ENCODE measurements at places on chromosomes 13 and 19.

GRCh38 chr19:10228920-10229319 is 2.2 kb downstream of the S1PR2 start:
- peak; percentile 57 for DNase-seq

DNA sequence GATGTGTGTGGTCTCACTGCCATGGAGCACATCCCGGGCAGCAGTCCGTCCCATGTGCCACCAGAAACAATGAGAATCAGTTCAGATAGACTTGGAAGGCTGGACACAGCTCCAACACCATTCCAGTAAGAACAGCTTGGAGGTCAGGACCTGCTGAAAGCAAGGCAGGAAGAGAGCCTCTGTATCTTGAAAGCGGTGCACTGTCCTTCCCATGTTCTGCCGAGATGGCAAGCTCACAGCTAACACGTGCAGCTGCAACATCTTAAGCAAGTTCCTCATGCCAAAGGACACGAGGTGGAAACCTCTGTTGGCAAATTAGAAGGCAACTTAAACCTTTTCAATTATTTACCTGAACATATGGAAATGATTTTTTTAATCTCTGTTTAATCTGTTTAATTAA is 175.4 kb downstream of the DLEU7 start:
- no peak for DNase-seq

GRCh38 chr13:36158611-36159010 is 27.4 kb upstream of the DCLK1 start:
- no peak for DNase-seq

GRCh38 chr19:33000510-33000909 is 28.5 kb downstream of the FAAP24 start:
- DNase-seq: peak; percentile 62

DNA sequence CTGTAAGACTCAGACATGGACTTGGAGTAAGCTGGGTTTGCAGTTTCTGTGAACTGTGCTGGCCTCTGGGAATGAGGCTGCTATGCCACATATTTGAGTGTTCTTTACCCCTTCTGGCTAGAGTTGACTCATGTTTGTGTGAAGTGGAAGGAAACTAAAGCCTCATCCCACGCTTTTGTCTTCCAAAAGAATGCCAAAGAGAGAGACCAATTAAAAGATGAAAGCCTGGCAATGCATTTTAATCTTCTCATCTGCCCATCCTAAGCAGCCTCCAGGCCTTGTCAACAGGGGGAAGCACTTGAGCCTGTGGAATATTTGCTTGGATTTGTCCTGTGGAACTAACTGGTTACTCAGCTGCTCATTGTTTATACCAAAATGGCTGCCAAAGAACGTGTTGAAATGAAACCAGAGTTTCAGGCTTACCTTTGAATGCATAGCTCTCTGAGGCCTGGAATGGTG is 49.1 kb downstream of the LMO7 start:
- DNase-seq: no peak

DNA sequence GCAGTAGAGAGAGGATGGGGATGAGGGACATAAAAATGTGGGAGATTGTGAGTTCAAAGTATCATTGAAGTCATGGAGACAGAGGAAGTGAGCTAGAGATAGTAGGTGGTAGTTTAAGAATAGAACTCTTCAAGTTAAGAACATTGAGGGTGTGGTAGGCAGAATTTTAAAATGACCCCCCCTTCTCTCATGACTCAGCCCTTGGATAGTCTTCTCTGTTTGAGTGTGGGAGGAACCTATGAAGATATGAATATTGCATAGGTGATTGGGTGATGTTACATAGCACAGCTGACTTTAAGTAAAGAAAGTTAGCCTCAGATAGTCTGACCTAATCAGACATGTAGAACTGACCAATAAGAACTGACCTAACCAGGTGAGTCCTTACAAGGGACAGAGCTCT is 418.6 kb downstream of the FOXO1 start:
- no peak for DNase-seq

- no peak for DNase-seq
These were observed 2.1 kb upstream of the GPC6 start for GRCh38 chr13:93224535-93224934.

DNA sequence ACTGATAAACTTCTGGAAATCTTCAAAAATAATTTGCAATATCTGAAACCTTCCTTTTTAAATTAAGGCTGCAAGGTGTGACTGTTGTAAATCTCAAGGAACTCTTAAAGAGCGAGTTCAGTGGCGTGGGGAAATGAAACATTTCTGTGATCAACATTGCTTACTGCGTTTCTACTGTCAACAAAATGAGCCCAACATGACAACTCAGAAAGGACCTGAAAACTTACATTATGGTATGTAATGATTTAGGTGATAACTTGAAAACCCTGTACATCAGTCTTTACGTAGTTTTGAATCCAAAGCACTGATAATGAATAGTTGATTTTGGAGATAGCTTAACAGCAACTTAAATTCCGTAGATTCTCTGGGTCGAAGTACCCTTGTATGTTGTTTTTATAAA is 92.8 kb downstream of the ZMYM2 start:
- DNase-seq: no peak

DNA sequence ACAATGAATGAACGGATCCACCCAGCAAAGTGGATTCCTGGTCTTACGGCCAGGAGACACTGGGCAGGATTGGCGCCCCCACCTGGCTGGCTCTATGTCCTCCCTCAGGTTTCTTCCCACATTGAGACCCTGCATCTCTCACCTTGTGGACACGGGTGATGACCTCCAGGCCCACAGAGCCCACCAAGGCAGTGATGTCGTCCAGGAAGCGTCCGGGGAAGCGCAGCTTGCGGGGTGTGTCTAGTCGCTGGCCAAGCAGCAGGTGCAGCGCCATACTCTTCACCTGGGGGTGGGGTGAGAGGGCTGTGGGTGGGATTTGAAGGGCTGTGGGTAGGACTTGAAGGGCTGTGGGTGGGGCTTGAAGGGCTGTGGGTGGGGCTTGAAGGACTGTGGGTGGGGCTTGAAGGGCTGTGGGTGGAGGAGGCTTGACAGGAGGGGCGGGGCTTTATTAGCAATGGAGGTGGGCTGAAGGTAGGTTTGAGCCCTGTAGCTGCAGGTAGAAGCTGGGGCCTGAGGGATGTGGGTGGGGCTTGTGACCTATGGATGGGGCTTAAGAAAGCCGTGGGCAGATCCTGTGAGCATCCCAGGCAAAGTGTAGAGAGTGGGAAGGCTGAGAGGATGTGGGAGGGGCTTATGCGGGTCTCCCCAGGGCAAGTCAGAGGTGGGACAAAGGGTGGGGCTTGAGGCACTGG is 12.1 kb upstream of the ANGPTL8 start:
- no peak for DNase-seq

GRCh38 chr13:99507054-99507453 is 5.8 kb downstream of the TM9SF2 start:
- no peak for DNase-seq

DNA sequence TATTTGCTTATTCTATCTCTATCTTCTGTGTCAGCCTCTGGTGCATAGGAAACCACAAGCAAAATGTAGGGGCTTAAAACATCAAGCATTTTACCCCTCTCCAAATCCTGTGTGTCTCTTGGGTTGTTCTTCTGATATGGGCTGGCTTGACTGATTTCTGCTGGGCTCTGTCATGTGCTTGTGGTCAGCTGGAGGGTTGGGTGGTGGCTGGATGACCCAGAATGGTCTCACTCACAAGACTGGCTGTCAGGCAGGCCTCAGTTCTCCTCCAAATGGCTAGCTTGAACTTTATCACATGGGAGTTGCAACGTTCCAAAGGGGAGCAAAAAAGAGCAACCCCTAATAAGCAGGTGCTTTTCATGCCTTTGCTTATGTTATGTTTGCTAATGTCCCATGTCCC is 9.6 kb upstream of the LYPD5 start:
- no peak for DNase-seq

DNA sequence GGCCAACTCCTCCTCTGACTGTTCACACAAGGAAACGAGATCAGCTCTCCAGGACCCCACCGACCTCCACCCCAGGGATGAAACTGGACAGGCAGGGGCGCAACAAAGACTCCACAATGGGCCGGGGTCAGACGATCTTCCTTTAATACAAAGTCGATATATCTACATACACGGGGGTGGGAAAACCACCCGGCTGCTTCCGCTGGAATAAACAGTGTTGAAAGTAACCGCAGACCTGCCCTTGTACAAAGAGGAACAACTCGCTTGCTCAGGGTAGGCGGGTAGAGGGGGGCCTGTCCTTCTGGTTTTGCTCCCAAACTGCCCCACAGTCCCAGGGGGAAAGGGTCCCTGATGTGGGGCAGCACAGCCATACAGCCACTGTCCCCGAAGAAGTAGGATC is 135.2 kb downstream of the PTPRS start:
- DNase-seq: peak; percentile 20

DNA sequence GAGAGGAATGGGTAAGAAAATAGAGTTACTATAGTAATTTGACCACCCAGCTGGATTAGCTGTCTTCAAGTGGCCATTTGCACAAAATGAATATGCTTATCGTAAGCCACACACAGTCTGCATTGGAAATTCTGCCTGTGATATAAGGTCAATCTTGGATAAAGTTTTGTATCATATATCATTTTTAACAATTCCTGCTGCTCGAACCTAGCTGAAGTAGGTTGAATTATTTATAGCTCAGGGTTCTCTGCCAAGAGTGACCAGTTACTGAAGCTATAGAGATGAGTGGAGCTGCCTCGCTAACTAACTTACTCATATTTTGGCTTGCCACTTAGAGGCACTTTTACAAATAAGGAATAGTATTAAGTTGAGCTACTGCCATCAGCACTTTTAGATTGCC is 220.9 kb downstream of the RGCC start:
- no peak for DNase-seq

GRCh38 chr13:43264458-43264857 is 241.1 kb downstream of the DNAJC15 start:
- DNase-seq: no peak

DNA sequence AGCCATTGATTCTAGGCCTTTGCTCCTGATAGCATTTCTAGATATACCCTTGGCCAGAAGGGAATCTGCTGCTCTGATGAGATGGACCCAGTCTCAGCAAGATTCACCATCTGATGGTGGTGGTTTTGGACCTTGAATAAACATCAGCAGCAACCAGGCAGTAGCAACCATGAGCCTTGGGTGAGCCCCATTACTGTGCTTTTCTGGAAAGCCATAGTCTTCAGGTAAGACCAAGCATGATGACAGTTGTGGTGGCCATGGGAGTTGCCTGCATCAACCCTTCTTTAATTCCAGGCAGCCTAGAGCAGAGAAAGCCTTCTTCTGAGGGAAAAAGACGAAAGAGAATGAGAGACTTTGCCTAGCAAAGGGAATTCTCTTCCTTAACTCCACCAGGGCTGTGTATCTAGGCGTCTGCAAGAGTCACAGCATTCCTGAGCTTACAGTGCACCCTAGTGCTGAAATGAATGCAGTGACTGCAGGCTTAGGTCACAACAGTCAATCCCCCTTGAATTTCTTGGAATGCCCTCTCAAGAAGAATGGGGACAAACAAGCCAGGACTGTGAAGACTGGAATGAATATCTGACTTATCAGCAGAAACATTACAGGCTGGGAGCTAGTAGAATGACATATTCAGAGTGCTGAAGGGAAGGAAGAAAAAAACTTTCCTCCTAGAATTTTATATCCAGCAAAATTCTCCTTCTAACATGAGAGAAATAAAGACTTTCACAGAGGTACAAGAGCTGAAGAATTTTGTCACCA is 942.4 kb upstream of the PCDH20 start:
- DNase-seq: no peak

DNA sequence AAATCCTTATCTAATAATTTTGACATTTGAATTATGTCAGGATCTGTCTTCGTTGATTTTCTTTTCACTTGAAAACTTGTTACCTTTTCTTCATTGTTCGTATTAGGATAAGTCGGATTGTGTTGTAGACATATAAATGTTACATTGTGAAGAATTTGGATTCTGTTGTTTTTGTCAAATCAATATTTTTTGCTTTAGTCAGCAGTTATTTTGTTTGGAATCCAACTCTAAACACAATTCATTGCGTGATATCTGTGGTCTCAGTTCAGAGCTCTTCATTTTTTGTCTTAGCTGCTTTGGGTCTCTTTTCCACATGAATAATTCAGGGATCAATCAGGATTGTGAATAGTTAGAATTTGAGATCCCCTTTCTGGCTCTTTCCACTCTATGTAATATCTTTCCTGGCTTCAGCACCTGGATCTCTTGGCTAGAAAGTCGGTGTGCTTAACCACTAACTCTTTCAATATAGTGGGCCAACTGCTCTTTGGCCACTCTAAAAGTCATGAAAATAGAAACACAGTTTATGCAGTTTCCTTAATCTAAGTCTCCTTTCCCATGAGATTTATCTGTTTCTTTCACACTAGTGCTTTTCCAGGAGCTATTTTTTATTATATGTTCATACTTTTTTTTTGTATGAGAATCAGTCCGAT is 2494.2 kb upstream of the PCDH20 start:
- no peak for DNase-seq

- no peak for DNase-seq
These were observed 120.6 kb downstream of the IRS2 start for GRCh38 chr13:109665781-109666249.

GRCh38 chr19:39832341-39833083 is 1.4 kb downstream of the DYRK1B start:
- DNase-seq: no peak

DNA sequence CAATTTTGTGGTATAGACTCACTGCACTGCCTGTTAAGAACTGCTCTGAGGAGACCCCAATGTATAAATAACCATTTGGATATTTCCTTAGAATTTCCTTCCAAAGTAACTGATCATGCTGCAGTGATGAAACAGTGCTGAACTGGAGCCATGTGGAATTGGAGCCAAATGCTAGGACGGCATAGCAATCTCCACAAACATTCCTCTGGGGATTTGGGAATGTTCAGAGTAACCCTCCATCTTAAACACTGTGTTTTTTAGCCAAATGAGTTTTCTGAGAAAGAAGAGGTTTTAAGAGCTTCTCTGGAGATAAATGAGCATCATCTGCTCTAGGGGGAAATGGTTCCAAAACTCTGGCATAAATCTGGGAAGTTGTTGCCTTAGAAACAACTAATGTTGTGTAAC is 98.2 kb downstream of the OLFM4 start:
- no peak for DNase-seq

DNA sequence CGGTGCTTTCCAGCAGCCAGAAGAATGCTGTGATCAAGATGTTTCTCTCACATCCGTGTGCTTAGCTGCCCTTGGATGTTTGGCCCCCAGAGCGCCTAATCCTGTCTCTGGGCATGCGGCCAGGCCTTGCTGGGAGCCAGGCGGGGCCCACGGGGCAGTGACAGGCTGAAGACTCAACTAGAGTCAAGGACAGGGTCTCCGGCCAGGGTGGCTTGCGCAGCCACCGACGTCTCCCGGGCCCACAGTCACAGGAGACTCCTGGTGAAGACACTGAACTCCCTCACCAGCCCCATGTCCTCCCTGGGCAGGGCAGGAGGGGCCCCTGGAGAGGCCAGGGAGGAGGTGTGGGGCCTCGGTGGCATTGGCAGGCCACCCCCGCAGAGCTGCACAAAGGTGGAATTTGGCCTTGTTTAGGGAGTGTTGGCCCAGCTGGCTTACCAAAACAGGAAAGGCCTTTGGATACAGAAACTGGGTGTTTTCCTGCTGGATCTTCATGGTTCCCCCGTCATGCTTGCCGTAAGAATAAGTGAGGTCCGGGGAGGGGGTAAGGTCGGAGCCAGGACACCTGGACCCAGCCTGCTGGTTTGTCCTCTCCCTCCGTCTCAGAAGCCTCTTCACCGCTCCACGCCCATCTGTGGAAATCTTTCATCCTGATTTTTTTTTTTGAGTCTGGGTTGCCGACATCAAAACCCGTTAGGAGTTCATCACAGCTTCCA is 10.0 kb upstream of the NDUFS7 start:
- DNase-seq: no peak

GRCh38 chr13:72545030-72545719 is 182.3 kb downstream of the MZT1 start:
- no peak for DNase-seq

Measured in activated CD4-positive, alpha-beta T cell treated with anti-CD3 and anti-CD28 coated beads, Interleukin-2, amount 10 ng/mL, durations not matched to agents 7 days and 5 days (primary cell).